Activated T-cell treated with anti-CD3 and anti-CD28 coated beads, Interleukin-2, amount 50 U/mL, for 72 hours (primary cell): ENCODE measurements at places on chromosomes 7 and 10. TPM values are rescaled to one million over a fixed set of nuclear protein-coding genes. Genes with fewer than 3 reads are reported as not detected.

The SPACDR gene
- 5.4 TPM for total RNA-seq

The CAMK2B gene
- total RNA-seq, result 1.4 TPM

The SP8 gene
- not detected for total RNA-seq

The POM121 gene
- 68.0 TPM for total RNA-seq

The PNLIP gene
- not detected for total RNA-seq

The SFXN4 gene
- 31.0 TPM for total RNA-seq

The SOSTDC1 gene
- total RNA-seq, result not detected

The PTPRZ1 gene
- not detected for total RNA-seq

The FFAR4 gene
- total RNA-seq, result not detected
